ENCODE measurements at places on chromosomes 5 and 9.

- DNase-seq = no peak
These were observed 28.4 kb downstream of the COL23A1 start for GRCh38 chr5:178561746-178562264.

- no peak for DNase-seq
These were observed 3.6 kb downstream of the FGF18 start for GRCh38 chr5:171422902-171423663.

GRCh38 chr5:149811453-149811852 lies 81.3 kb downstream of the PPARGC1B start:
- no peak for DNase-seq

DNA sequence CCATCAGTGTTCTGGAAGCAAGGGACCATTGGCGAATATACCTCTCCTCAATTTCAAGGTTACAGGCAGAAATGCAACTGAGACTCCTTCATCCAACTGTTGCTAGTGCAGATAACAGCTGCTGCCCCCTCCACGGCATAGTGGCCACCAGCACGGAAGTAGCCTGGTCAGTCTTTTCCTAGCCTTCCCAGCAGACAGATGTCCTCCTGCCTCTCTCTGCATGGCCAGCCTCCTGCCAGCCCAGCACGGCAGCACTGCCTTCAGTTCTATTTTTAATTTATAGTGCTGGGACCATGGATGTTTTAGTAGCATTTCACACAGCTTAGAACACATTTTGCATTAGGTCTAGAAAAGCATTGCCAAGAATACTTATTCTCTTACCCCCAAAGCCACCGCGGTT lies 188.6 kb downstream of the CFAP90 start:
- no peak for DNase-seq

DNA sequence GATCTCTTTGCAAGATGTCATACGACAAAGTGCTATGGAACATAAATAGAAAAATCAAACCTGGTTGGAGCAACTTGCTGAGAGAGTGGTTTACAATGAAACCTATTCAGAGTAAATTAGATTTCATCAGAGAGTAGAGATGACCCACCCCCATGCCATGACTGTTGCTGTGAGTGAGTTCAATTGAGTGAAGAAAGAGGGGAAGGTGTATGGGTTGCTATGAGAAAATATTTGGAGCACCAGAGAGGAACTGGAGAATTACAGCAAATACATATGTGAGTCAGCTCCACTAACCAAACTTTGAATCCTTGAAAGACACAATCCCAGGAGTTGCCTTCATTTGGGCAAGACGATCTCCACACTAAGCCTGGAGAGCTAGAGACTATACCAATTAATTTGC lies 217.2 kb downstream of the RFX3 start:
- no peak for DNase-seq

GRCh38 chr9:132754236-132754635 lies 84.0 kb downstream of the GTF3C4 start:
- DNase-seq = no peak

DNA sequence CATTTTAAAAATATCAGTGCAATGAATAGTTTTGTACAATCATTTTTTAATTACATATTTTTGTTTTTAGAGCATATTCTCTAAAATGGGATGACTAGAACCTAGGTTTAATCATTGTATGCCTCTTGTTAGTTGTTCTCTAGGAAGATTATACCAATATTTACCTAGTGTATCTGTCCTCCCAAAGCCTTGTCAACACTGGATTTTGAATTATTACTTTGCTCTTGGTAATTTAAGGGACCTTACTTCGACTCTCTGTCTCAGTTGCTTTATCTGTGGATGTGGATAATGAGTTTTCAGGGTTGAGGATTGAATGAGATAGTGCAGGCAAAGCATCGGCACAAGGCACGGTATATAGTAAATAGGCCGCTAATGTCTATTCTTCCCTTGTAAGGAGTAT lies 10.9 kb upstream of the PIP5K1B start:
- no peak for DNase-seq

GRCh38 chr5:178785999-178786398 lies 55.5 kb upstream of the ZNF354A start:
- DNase-seq = no peak

GRCh38 chr9:76374783-76375559 lies 19.3 kb downstream of the RFK start:
- DNase-seq = no peak

DNA sequence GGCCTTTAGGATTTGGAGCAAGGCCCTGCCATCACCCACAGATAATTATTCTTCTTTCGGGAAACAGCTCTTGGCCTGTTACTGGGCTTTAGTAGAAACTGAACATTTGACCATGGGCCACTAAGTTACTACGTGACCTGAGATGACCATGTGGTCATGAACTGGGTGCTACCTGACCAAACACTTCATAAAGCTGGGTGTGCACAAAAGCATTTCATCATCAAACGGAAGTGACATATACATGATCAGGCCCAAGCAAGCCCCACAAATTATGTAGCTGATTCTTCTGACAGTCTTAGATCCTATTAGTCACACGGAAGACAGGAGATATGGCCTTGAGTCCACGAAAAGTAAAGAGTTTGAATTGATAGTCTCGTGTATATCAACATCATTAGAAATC lies 130.9 kb upstream of the FBN2 start:
- DNase-seq = no peak
